ENCODE measurements at places on chromosomes 3 and 15.
A peak's percentile ranks its signal among the peaks of the same experiment; 100 is the strongest.

GRCh38 chr15:49031804-49032203, 14.4 kb downstream of the SECISBP2L start:
- DNase-seq = no peak

DNA sequence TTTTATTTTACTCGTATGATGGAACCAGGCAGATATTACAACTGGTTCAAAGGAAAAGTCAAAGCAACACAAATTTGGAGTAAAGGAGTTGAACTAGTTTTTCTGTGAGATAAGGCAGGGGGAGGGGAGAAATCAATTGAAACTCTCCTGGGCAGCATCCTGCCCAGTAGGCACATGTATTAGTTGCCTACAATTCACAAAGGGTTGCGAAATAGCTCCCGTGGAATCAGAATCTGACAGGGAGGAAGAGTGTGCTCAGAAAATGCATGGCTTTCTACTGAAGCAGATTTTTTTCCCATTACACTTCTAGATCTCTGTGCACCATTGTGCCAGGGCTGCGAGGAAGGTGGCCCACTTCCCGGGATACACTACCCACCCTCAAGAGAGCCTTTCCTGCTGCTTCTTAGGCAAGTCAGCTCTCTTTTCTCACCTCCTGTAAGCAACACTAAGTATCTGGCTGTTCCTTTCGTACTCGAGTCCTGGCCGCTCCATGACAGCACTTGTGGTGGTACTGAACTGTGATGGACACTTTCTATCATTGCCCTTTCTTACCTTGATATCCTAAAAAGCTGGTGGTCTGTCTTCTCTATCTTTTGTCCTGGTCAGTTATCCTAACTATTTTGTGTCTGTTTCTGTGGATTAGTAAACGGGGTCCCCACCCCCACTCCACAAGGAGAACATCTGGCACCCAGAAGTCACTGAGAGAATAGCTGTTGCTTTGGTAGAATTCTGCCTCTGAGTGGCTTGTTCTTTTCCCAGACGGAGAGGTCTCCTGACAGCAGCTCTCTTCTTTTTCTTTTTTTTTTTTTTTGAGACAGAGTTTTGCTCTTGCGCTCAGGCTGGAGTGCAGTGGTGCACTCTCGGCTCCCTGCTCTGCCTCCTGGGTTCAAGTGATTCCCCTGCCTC, 74.8 kb downstream of the RPL39L start:
- no peak for DNase-seq

DNA sequence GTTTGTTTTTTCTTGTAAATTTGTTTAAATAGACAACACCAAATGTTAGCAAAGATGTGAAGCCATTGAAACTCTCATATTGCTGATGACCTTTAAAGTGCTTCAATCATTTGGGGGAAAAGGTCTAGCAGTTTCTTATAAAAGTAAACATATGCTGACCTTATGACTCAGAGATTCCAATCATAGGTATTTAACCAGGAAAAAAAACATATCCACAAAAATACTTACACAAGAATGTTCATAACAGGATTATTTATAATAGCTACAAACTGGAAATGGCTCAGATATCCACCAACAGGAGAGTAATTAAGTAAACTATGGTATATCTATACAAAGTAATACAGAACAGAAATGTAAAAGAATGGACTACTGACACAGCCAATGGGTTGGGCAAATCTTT, 27.1 kb upstream of the RORA start:
- DNase-seq = no peak

DNA sequence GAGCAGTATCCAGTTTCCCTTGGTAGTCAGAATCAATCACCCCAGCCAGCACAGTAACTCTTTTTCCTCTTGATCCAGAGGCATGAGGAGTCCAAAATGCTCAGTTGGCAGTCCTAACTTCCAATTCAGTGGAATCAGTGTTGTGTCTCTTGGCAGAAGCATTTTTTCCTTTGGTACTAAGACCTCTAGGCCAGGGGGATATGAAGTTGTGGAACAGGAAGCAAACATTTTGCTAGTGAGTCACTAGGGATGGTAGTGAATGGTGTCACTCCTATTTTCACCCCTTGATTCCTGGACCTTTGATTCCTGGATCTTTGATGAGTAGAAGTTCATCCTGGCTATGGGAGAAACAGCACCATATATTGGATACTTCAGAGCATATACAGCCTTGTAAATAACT, 70.5 kb upstream of the ALDH1A3 start:
- no peak for DNase-seq

GRCh38 chr15:60423537-60423936, 25.8 kb upstream of the ANXA2 start:
- no peak for DNase-seq

GRCh38 chr3:152497457-152497856, 228.7 kb downstream of the MBNL1 start:
- no peak for DNase-seq

- no peak for DNase-seq
These were observed 1044.6 kb upstream of the CFAP20DC start for GRCh38 chr3:60094392-60094947.

DNA sequence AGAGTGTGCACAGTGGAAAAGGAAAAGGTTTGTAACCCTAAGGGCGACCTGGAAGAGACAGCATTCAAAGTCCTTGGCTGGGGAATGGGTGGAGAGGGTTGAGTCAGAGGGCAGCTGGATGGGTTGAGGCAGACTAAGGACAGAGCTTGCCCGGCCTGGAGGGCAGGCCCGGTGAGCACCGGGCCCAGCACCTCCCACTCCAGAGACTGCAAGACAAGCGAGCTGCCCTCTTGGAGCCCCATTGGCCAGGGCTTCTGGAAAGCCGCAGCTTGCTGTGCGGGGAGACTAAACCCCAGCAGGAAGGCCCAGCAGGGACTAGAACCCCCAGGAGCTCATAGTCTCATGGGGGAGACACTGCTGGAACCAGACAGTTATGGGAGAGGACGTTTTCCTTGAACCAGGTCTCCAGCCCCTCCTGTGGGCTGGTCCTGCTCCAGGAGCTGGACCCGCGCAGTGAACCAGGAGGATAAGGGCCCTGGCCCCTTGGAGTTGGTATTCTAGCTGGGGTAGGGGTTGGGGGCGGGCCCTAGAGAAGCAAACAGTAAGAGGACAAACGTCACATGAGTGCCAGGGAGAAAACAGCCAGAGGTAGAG, 59.1 kb downstream of the RGMA start:
- peak; percentile 65 for DNase-seq

- no peak for DNase-seq
These were observed 48.8 kb downstream of the PDE8A start for GRCh38 chr15:85030301-85030929.

DNA sequence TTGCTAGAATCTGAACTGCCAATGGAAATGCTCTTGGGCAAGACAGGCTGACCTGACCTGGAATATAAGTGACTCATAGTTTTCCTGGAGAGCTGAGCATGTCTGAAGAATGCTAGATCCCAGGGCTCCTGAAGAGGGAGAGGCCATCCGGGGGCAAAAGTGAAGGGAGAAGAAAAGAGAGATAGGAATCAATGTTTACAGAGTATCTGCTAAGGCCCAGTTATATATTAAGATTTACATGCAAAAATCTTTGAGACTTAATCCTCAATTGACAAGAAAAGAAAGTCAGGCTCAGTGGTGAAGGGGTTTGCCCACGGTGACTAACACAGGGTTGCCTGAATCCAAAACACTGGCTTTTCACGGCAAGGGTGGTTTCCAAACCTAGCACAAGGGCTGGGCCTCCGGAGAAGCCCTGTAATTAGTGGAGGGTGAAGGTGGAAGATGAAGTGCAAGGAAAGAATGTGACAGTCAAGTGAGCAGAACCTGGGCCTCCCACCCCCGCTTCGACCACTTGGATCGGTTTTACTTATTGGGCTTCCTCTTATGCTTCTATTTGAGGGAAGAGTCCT, 91.7 kb upstream of the FGF12 start:
- no peak for DNase-seq

DNA sequence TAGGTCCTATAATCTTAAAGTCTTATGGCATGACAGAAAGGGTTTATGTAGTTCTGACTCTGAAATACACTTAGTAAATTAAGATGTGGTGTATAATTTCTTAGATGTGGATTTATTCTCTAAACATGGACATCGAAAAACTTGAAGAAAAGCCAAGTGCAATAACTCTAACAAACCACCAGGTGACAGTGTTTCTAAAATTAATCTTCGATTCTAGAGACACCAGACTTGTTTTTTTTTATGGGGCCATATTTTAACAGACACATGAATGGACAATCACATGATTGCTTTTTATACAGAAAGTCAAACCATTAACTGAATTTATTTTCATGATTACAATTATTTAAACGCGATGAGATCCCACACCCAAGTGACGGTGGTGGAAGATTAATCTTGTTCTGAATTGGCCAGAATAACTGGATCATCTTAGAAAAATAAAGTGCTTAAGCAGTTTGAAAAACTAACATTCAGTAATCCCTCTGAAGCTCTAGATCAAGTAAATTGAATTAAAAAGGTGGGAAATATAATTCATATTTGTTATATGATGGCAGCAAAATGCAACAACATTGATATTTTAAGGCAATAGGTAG, 305.1 kb downstream of the LSAMP start:
- no peak for DNase-seq

- DNase-seq = no peak
These were observed 10.8 kb downstream of the MESD start for GRCh38 chr15:80978685-80979329.

- DNase-seq = peak; percentile 14
These were observed 9.2 kb upstream of the KY start for GRCh38 chr3:134660046-134660441.

DNA sequence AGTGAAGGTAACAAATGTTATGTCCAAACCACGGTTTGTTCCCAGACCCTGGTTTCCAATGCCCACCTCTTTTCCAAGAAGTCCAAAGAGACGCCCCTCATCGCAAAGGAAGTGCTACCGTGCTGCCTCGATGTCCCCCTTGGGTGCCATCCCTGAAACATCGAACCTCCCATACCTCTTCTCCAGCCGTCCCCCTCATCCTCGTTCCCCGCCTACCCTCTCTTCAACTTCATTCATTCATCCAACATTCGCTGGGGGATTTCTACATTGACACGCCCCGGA, 467 bp downstream of the TIPIN start:
- no peak for DNase-seq

DNA sequence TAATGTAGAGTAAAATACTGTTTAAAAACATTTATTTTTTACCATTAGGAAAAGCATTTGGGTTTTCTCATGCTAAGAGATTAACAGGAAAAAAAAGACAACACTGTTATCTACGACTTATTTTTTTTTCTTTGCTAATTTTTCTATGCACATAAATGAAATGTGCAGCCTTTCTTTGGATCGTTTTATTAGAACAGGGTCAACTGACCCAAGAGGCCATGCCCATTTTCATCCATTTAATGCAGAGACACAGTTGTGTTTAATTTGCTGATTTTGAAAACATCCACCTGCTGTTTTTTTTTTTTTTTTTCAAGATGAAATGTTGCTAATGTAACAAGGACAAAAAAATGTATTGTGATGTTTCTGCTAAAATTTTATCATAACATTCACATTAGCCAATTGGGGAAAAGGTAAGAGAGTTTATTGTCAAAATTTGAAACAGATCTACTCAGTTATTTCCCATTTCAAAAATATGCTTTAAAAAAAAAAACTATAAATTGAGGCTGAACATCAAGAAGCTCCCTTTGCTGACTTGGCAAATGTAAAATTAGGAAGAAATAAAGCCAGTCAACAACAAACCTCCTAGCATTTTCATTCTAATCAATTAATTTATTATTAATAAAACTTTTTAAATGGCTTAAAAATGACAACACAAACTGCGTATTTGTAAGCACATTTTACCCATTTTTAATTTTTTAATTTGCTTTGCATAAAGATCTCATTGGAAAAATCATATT, 485.2 kb downstream of the ROBO2 start:
- no peak for DNase-seq

GRCh38 chr15:35975941-35976340, 430.0 kb upstream of the DPH6 start:
- no peak for DNase-seq

DNA sequence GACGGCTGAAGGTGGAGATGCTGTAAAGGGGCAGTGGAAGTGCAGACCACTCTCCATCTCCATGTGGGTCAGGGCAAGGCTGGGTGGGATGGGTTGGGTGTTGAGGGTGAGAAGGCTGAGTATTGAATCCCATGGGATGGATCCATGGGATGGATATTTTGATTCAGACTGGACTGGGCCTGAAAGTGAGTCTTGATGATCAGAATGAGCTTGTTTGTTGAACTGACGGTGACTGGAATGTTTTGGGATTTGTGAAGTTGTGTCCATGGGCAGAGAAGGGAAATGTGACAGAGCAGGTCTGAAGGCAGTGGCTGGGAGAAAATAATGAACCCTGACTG, 49.3 kb downstream of the CHST2 start:
- no peak for DNase-seq

DNA sequence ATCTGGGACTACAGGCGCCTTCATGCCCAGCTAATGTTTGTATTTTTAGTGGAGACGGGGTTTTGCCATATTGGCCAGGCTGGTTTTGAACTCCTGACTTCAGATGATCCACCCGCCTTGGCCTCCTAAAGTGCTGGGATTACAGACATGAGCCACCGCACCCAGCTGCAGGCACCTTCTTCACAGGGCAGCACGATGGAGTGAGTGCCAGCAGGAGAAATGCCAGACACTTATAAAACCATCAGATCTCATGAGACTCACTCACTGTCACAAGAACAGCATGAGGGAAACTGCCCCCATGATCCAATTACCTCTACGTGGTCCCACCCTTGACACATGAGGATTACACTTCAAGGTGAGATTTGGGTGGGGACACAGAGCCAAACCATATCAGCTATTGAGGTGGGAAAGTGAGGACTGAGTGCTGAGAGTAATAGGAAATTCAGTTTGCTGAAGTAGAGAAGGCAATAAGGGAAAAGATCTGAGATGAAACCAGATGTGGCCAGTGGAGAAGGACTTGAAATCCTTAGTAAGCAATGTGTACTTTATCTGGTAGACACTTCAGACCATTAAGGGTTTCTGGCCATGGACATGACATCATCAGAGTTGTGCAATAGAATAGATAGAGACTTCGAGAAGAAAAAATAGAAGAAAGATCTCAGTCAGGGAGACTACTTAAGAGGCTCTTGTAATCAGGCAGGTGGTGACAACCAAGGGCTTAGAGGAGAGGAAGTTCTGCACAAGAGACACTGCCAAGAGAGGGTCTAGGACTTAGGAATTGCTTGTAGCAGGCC, 18.1 kb upstream of the ATP13A5 start:
- no peak for DNase-seq

- no peak for DNase-seq
These were observed 175.6 kb upstream of the RASGRP1 start for GRCh38 chr15:38740206-38740605.
